ENCODE measurements at places on chromosomes 12 and 14. TPM values are rescaled to one million over a fixed set of nuclear protein-coding genes. Genes with fewer than 3 reads are reported as not detected.

GRCh38 chr12:25675808-25676207 is 122.7 kb upstream of the LMNTD1 start:
- no peak for DNase-seq

DNA sequence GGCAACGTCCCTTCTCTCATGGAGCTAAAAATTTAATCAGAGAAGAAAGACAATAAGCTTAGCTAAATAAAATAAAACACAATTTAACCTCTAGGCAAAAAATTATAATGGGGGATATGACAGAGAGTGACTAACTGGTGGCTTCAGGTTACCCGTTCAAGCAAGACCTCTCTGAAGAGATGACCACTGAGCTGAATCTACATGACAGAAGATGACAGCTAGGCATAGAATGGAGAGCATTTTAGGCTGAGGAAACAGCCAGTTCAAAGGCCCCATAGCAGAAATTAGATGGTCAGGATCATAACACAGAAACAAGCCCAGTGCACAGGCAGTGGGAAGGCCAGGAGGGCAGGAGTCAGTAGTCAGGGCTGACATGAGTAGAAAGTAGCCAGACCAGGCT is 1094.3 kb downstream of the VRK1 start:
- DNase-seq, result no peak

- DNase-seq, result peak; percentile 80
Measured at GRCh38 chr14:75452900-75453816, 25.3 kb downstream of the JDP2 start.

- no peak for DNase-seq
Measured at GRCh38 chr12:116137318-116137717, 140.2 kb downstream of the MED13L start.

DNA sequence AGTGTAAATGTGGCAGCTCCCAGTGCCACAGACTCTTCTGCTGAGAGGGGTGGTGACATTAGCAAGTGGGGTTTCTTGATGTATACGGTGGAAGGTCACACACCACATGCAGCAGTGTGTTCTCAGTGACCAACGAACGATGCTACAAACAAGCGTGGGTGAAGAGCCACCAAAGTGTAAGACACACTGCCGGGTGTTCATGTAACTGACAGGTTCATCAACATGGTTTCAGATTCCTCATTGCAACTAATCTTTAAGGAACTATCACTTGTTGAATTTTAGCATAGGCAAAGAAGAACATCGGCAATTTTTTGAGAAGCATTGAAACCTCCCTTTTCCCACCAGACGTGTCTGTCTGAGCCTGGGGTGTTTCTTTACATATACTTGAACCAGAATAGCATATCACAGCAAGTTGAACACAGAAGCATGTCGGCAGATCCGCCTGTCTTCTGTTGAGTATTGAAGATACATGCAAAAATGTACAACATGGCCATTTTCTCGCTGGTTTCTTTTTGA is 58.8 kb downstream of the PPP2R5C start:
- no peak for DNase-seq

GRCh38 chr12:64911912-64912311 is 87.5 kb downstream of the TBC1D30 start:
- DNase-seq, result no peak

DNA sequence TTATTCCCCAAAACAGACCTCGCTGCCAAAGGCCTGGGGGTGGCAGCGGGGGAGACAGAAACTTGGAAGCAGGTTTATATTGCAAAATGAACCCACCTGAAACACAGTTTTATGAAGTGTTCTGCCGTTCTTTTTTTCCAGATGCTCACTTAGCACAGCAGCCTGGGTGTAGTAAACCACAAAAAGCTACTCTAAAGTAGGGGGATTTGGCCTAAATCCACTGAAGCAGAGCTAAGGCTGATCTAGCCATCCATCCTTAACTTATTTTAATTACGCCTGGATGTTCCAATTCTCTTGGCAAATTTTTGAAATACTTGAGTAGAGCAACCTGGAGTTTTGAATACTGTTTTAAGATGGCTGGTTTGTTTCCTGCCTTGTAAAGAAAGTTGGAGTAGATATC is 121.2 kb downstream of the GPR135 start:
- no peak for DNase-seq

GRCh38 chr12:122204167-122205052 is 901 bp downstream of the B3GNT4 start:
- no peak for DNase-seq

- DNase-seq, result peak; percentile 79
Measured at GRCh38 chr12:120710031-120710804, at the start of gene UNC119B. UNC119B (plus strand) TSS chr12:120710458; CDS start chr12:120710475, 17 bp downstream.

DNA sequence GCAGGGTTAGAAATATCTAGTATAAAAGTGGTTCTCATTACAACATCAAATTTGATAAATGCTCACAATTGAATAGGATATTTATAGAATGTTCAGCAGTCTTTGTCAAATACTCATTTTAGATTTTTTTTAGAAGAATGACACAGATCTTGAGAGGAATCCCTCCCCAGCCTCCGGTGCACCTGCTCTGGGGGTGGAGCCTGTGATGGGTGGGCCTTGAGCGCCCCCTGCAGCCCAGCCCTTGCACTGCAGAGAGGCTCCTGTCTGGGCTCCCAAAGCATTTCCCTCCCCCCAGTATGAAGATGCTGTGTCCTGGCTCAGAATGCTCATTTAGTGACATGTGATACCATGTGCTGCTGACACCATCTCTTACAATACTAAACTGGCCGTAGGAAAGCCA is 792.3 kb downstream of the TMEM121 start:
- no peak for DNase-seq

Gene ZNF10
- polyA plus RNA-seq, result 2.0 TPM

- DNase-seq, result no peak
Measured at GRCh38 chr14:92819011-92819597, 25.0 kb downstream of the GOLGA5 start.

- no peak for DNase-seq
Measured at GRCh38 chr12:128745772-128746689, 77.7 kb downstream of the SLC15A4 start.

GRCh38 chr12:54239620-54240019 is 40.3 kb downstream of the CBX5 start:
- DNase-seq, result no peak

DNA sequence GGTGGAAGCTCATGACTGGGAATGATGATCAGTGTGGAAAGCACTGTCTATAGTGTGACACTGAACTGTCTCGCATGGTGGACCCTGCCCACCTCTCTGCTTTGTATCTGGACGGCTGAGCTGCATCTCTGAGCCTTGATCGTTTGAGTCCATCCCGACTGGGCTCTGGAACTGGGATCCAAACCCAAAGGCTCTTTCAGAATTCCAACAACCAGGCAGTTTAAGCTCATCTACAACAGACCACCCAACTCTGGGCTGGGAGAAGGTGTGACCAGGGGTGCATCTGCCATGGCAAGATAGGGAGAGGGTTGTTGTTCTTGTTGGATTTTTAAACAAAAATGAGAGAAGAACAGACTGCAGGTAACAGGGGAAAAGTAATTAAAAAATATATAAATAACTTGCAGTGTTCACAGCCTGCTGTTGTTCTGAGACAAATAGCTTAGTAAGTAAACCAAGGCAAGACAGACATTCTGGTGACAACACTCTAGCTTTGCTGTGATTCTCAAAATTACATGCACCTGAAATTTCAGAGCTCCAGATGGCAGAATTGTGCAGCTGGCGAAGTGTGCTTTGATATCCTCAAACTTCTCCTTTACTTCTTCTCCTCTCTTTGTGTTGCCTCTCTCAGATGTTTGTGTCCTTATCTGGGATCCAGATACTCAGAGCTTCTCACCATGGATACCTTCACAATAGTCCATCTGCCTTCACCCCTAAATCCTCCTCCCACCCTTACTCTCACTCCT is 209.6 kb downstream of the EMP1 start:
- no peak for DNase-seq

GRCh38 chr14:66652525-66653106 is 144.7 kb downstream of the GPHN start:
- DNase-seq, result no peak

DNA sequence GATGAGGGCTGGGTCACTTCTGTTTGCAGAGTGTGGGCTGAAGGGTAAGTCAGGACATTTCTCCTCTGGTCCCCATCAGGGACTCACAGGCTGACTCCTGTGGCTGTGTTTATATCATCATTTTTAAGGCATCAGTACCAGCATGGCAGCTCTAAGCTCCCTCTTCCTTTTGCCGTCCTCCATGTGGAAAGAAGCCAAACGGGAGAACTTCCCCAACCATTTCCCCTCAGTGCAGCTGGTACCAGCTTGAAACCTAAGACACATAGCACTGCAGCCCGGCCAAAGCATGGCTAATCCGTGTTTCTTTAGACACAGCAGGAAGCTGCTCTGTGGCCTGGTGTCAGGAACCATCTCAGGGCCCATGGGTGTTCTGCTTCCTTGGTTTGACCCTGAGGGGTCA is 31.9 kb upstream of the ATP2A2 start:
- no peak for DNase-seq

All from A549 (cell line).